ENCODE measurements at places on chromosomes 16 and 17.

- no peak for DNase-seq
These were observed 18.8 kb downstream of the CDC42EP4 start for GRCh38 chr17:73293031-73293430.

DNA sequence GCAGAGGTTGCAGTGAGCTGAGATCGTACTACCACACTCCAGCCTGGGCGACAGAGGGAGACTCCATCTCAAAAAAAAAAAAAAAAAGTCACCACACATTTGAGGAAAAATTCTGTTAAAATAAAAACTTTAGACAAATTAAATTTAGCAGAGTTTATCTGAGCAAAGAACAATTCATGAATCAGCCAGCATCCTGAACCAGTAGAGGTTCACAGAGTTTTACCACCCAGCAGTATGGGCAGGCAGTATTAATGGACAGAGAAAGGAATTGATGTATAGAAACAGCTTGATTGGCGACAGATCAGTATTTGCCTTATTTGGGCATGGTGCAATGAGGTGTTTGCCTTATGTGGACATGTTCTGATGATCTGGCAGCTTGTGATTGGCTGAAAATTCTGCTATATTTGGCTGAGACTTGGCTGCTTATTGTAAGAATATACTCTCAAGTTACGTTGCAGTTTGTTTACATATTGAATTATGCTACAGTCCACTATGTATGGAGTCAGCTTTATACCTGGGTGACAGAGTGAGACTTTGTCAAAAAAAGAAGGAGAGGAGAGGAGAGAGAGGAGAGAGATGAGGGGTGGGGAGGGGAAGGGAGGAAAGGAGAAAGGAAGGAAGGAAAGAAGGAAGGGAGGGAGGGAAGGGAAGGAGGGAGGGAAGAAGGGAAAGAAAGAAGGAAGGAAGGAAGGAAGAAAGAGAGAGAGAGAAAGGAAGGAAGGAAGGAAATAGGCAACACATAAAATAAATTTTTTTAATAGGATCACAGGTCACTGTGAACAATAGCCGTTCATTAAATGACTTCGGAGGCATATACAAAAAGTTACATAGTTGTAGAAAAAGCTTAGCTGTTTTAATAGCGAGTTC, 14.6 kb downstream of the ABCC3 start:
- DNase-seq: no peak

DNA sequence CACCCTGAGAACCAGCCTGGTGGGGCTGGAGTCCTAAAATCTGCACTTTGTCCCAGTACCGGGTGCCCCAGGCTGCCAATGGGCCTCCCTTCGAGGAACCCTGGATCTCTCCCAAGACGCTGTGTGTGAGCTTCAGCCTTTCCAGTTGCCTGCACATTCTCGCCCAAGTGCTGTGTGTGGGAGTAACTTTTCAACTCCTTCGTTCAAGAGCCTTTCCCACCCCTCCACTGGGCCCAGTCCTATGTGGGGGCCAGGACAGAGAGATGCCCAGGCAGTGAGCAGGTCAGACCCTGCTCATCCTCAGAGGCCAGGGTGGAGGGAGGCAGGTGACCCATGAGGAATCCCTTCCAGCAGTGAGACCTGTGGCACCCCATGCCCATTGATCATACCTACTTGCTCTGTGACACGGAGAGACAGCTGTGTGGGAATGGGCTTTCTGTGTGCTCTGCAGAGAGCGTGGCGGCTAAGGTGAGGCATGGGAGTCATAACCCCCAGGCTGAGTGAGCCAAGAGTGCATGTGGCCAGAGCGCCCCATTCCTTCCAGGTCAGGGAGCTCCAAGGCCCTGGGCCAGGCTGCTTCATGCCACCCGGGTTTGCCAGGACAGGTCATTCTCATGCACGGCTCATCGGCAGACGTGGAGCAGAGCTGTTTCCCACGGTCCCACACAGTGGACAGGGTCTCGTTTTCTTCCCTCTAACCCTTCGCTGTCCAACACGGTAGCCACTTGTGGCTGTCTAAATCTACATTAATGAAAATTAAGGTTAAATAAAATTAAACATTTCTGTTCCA, 154.4 kb downstream of the CLEC16A start:
- DNase-seq: no peak

DNA sequence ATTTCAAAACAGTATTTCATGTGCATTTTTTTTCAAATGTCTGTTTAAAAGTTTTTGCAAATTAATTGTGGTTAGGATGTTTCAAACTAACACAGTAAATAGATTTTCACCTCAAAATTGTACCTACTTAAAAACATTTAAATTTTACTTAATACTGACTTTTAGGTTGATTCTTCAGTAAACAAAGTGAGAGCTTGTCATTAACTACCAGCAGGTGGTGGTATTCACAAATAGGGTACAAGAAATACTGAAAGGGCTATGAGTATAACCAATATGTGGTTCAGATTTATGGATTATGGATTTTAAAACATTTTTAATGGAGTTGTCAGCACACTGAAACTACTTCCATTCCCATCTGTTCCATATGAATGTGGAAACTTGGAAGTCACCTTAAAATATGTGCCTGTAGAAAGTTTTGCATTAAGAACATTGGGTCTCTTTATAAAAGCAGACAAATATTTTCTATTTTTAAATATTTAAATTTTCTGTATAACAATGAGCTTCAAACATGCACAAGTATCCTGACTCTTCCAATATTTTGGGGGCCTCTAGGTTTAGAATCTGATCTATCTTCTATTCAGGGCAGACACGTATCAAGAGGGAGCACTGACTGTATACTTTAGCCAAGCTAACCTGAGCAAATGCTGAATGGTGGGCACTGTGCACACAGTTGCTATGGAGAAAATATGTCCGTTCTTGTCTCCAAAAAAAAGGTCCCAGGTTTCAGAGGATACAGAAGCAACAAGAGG, 155.6 kb downstream of the SNX11 start:
- DNase-seq: no peak

- no peak for DNase-seq
These were observed 488 bp downstream of the SENP3 start for GRCh38 chr17:7562208-7562605.

- no peak for DNase-seq
These were observed 32.7 kb downstream of the ITGB3 start for GRCh38 chr17:47286198-47286914.

GRCh38 chr16:56414366-56414765, 11.0 kb downstream of the AMFR start:
- DNase-seq: no peak

DNA sequence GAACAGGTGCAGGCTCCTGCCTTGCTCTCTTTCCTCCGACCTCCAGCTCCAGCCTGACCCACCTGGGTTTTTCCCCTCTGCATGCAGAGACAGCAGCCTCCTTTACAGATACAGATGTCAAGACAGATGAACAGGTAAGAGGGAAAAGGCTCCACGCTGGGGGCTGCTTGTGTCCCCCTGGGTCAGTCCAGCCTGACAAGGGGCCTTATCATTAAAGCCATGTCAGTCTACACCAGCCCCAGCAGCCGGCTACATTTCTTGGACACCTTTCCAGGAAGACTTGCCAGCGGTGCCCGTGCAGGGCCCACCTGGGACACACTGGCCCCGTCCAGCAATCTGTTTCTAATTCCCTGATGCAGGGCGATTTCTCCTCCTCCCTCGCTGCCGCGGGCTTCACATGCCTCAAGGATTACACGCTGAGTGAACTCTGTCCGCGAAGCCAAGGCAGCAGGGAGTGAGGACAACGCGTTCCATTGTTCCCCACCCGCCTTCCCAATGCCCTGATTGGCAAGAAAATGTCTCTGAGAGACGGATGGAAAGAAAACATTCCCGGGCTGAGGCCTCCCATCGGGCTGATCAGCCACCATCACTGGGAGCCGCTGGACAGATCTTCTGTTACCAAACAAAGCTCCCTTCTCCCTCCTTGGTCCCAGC, 184.7 kb downstream of the C16orf95 start:
- no peak for DNase-seq

DNA sequence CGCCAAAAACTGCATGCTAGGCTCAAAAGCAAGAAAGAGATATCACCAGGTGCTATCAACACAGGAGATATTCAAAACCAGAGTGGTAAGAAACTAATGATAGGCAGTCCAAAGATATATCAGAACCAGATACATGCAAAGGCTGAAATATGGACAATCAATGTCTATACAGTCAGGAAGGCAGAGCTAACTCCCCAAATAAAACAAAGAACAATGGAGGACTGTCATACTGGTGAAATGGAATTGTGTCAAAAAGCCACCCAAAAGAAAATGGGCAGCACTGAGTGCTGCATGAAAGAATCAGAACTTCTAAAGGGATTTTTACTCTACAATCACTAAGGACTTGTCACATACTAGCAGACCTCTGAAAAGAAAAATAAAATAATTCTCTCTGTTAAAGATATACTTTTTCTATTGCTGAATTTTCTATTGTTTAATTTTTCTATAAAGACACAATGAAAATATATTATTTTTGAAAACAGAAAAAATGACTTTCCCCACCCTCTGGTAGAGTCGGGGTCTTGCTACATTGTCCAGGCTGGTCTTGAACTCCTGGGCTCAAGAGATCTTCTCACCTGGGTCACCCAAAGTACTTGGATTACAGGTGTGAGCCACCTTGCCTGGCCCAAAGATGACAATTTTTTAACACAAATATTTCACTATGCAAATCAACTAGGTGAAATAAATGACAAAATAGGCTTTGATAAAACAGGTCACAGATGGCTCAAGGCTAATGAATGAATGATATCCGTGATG, 98.2 kb downstream of the USP32 start:
- DNase-seq: no peak

DNA sequence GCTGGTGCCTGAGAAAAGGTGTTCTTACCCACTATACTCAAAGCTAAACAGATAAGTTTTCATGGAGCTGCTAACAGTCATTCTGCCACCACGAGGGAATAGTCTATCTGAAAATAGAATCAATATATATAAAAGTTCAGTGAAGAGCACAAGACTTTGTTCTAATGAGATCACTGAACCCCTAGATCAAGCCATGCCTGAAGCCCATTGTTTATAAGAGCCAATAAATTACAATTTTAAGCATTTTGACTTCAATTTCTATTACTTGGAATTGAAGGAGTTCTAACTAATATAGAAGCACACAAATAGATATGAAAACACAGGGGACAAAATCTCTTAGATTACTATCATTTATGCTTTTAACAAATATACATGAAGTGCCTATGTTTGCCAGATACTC, 24.4 kb upstream of the ERCC4 start:
- DNase-seq: no peak
